ENCODE measurements at places on chromosomes 6 and 20.

- no peak for DNase-seq
Observed at GRCh38 chr20:43988451-43988850, 73.8 kb downstream of the TOX2 start.

- DNase-seq: peak; percentile 46
Observed at GRCh38 chr6:33183071-33183683, 9.1 kb downstream of the COL11A2 start.

DNA sequence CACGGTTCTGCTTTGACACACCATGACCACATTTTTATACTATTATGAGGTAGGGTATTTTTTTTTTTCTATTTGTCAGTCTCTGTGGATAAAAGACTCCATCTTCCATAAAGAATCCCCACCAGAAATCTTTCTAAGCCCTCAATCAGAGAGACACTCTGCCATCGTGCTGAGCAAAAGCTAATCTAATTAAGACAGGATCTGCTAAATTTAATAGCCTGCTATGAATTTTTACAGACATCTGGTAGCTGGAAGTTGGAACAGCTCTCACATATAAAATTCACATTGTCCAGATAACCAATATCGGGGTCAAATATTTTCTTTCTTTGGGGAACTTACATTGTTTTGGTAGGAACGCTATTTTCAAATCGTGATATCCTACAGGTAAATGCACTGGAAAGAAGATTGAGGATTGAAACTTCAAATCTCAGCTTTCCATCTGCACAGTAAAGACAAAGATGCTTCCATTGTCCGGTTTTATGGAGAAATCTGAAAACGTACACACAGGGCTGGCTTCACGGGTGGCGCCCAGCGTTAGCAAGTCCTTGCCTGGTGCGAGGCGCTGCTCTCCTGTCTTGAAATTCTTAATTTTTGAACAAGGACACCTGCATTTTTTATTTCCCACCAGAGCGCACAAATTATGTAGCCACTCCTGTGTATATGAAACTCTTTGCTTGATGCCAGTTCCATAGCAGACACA lies 573.8 kb upstream of the NOX3 start:
- DNase-seq: no peak

DNA sequence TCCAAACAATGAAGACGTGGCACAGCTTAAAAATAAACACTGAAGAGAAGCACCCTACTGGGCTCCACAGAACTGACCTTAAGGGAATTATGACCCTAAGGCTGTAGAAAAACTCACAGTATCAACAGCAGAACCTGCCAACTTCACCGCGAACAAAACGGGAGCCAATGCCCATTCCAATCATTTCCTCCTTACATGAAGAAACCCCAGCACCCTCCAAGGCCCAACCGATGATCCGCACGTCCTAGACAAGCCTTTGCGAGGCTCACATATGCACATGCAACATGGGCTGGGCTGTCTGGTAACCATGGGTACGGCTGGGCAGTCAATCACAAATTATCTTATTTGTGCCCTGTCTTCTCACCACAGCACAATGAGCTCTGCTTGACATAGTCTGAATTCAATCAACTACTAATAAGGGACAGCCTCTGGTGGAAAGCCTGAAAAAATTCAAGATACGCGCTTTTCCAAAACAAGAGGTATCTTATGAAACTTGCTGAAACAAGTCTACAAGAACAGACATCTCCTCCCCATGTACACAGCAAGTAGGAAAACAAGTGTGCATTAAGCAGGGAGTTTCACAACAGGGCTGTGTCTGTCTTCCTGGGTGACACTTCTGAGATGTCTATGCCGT lies 1.7 kb downstream of the DIDO1 start:
- DNase-seq: peak; percentile 73

- no peak for DNase-seq
Observed at GRCh38 chr20:58239216-58239615, 10.8 kb upstream of the ANKRD60 start.

- no peak for DNase-seq
Observed at GRCh38 chr6:137980777-137981176, 113.7 kb downstream of the TNFAIP3 start.

GRCh38 chr6:54183616-54184015 lies 72.4 kb downstream of the MLIP start:
- DNase-seq: no peak

DNA sequence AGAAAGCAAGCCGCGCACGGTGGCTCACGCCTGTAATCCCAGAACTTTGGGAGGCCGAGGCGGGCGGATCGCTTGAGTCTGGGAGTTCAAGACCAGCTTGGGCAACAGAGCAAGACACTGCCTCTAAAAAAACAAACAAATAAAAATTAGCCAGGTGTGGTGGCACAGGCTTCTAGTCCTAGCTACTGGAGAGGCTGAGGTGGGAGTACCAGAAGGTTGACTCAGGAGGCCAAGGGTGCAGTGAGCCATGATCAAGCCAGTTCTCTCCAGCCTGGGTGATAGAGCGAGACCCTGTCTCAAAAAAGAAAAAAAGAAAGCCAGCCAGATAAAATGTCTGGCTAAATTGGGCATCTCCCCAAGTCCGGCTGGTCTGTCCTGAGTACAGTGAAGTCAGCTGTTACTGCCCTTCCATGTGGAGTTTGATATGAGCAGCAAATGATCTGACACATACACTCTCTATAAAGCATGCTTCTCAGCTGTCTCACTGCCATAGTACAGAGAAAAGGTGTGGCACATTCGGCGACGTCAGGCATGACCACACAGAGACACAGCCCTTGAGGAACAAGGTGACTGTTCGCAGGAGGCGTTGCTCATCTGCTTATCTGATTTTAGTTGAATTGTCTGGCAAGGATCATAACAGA lies 13.0 kb downstream of the CD83 start:
- no peak for DNase-seq

- DNase-seq: no peak
Observed at GRCh38 chr6:122238861-122239260, 160.6 kb upstream of the HSF2 start.

DNA sequence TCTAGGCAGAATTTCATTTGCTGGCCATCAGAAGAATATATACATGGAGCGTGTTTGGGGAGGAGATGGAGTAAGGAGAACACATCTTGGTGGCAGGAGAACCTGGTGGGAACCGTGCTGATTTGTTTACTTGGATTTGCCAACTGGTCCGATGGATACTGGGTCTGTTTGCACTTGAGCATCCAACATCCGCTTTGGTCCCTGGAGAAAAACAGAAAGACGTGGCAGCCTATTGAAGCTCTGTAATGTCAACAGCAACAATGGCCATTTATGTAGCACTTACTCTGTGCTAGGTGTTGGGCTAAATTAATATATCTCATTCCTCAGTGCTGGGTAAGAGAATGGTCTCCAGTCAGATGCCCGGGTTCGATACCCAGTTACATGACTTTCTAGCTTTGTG lies 125.6 kb downstream of the BCAS1 start:
- no peak for DNase-seq

All from hematopoietic multipotent progenitor cell treated with erythropoietin and hydrocortisone succinate and interleukin-3 and kit ligand, for 4 days (in vitro differentiated cells).